ENCODE measurements at places on chromosomes 16 and 17.

DNA sequence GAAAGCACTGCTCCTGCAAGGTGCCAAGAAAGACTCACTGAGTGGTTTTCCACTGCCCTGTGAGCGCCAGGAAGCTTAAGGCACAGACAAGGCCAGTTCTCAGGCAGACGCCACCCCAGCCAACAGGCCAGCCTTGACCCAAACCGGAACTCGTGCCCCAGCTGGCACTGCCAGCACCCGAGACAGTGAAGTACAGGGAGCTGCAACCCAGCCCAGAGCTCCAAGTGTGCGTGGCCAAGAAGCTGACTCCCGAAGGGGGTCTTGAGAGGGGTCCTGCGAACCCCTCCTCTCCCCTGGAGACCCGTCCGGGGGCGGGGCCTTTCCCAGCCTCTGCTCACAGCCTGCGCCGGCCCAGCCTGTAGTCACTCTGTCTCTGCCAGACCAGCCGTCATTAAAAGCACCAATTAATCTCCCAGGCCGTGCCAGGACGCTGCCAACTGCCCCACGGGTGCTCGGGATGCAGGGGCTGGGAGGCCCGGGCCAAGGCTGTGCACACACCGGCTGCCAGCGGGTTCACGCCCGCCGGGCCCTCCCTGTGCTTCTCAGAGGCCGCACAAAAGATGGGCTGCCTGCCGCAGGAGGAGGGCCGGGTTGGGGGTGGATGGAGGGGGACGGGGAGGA lies 4.4 kb upstream of the SOX8 start:
- DNase-seq = no peak

DNA sequence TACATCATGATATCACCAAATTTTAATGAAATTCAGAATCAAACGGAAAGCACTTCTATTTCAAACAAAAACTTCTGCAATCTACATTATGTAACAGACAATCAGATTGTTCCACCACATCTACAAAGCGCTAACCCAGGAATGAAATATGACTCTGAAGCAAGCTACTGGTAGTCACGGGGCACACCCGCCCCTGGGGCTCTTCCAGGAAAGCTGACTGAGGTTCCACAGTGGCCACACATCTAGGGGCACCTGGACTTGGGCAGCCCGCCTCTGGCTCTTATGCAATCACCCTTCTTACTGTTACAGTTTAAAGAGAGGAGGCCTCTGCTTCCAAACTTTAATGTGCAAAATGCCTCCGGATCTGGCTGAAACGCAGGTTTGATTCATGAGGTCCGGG lies 27.5 kb downstream of the ZCCHC14 start:
- peak; percentile 93 for DNase-seq

DNA sequence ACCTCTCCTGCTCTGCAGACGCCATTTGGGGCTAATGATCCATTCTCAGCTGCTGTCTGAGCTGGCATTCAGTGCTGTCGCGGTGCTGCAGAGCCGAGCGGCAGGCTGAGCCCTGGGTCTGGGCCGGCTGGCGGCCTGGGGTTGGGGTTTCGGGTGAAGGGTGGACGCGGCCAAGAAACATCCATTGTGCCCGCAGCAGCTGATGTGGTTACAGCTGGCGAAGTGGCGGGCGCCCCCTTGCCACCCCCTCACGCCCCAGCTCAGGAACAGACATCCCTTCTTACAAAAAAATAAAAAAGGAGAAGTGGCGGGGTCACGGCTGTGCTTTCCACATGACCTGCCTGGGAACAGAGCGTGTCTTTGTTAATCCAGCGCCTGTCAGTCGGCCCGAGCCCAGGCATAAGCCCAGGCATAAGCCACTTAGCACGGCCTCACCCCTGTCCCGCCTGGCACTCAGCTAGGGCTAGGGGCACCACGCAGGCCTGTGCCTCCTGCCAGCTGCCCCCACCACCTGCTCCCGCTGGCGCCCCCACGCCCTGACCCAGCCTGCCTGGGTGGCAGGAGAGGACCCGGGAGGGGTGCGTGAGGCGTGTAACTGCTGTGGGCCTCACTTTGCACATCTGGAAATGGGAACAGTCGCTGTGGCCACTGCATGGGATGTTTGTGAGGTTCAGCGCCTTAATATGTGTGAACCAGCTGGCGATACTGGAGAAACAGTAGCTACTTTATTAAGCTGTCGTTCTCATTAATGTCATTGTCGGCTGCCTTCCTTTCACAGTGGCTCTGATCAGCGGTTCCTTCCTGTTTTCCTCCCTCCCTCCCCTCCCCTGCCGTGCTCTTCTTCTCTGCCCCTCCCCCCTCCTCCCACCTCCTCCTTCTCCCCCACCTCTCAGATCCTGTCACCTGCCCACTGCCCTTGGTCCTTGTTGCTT lies 197.7 kb upstream of the CIBAR2 start:
- peak; percentile 88 for DNase-seq

DNA sequence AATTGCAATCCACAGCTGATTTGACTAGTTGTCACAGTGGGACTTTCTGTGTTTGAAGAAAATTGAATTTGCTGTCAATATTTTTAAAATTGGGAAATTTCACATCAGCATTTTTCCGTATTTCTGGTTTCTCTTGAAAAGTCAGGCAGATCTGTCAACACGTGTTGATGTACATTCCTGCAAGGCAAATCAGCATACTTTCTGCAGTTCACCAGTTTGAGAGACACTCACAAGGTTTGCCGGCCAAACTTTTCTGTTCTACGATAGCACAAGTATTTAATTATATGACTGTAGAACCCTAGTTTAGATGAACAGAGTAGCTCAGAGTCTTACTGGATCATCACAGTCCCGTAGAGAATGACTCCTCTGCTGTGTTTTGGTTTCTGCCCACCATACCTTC lies 102.0 kb downstream of the ADAMTS18 start:
- DNase-seq = no peak

GRCh38 chr17:77049440-77049839 lies 91.3 kb upstream of the SEC14L1 start:
- DNase-seq = no peak

DNA sequence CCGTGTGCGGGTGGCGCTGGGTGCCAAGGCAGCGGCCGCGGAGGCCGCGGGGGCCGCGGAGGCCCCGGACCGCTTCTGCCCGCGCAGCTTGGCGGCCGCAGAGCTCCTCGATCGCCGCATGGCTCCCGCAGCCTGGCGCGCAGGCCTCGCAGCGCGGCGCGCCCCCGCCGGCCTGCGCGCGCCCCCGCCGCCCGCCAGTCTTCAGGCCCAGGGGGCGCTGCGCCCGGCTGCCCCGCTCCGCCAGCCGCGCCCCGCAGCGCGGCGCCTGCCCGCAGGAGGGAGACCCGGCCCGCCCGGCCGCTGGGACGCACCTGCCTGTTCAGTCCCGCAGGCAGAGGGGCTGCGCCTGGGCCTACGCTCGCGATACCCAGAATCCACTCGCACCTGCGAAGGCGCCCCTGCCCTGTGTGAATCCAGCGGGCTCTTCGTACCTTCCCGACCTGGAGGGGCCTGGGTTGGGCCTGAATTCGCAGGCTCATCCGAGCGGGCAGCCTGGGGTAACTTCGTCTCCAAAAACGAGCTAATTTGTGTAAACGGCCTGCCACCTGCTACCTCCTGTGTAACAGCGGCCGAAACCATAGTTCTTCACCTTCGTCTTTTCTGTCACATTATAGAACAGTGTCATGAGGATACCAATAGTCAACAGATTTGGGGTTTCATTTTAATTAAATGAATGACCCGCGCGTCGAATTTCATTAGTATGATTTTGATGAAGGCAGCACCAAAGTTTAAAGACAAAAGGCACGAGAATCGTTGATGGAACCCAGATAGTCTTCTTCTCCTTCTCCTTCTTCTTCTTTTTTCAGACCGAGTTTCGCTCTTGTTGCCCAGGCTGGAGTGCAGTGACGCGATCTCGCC lies at the start of gene CENPV:
TSS of gene CENPV (minus strand) at position 153 of the 858 bp plus-strand sequence. CDS start at position 120, 33 bp downstream.
- peak; percentile 57 for DNase-seq

GRCh38 chr16:54938212-54939028 lies 7.8 kb downstream of the IRX5 start:
- DNase-seq = no peak

DNA sequence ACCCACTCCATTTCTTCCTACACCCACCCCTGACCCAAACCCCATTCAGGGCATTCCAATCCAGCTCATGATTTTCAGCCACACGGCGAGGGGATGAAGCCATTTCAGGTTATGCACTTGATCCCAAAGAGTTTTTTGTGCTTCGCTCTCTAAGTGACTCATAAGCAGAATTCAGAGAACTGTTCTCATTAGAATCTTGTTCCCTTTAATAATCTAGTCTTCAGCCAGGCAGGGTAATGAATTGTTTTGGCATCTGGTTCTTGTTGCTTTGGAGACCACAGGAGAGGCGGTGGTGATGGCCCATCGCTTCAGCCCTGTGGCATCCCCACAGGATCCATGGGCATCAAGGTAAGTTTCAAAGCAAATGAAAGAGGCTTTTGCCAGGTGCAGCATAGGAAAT lies 4.8 kb upstream of the KRT31 start:
- DNase-seq = no peak

DNA sequence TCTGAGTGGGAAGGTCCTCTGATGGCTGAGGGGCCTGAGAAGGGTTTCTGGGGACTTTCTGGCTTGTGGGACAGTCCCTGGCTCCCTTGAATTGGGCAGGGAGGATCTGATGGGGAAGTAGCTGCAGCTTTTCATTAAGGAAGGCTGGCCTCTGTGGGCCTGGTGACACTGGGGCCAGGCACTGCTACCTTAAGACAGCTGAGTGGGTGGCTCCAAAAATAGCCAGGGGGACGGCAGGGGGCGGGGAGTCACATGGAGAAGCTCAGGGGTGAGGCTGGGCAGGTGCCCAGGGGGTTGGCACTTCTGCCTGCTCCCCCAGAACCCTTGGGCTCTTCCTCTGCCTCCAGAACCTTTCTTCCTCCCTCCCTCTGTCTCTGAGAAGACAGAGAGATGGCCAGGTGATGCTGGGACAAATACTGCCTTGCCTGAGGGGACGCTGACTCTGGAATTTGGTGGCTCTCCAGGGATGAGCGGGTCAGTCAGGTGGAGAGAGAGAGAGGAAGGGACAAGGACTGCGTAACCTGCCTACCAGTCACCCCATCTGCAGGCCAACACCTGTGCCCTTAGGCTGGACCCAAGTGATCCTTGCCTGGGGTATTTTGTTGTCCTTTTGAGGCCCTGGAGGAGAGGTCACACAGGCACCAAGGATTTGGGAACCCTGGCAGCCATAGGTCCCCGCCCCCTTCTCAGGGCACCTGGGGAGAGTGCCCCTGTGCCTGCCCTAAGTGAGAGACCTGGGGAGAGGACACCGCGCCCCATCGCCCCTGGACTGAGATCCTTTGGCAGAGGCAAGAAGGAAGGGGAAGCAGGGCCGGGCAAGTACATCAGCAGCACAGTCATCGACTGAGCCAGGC lies 1.7 kb upstream of the SGCA start:
- DNase-seq = peak; percentile 85

DNA sequence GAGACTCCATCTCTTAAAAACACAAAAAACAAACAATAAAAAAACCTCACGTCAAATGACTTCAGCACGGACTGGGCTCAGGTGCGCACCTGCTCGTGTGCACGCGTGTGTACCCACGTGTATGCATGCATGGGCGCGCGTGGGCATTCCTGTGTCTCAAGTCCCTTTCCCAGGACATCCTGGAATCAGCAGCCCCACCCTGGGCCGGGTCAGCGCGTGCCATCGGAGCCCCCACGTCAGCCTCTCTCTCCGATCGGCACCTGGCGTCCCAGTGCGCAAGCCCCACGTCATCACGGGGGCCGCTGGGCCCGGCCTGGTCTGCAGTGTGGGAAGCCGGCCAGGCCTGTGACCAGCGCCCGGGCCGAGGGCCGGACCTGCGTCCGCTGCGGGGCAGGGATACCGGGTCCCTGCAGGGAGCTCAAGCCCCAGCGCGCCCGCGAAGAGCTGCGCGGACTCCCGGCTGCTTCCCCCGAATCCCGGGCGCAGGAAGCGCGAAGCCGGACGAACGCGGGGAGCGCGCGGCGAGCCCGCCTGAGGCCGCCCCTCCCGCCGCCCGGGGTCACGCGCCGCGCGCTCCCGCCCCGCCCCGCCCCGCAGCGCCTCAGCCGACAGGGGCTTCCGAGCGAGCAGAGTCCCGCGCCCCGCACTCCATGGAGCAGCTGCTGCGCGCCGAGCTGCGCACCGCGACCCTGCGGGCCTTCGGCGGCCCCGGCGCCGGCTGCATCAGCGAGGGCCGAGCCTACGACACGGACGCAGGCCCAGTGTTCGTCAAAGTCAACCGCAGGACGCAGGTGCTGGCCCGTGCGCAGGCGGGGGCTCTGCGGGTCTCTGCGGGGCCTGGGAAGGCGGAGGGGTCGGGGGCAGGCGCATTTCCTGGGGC lies at the start of gene FN3K:
TSS of gene FN3K (plus strand) at position 629 of the 880 bp plus-strand sequence. CDS start at position 651, 22 bp downstream.
- DNase-seq = no peak
